Activated CD4-positive, CD25-positive, alpha-beta regulatory T cell (primary cell): ENCODE measurements at places on chromosomes 6 and 20.

DNA sequence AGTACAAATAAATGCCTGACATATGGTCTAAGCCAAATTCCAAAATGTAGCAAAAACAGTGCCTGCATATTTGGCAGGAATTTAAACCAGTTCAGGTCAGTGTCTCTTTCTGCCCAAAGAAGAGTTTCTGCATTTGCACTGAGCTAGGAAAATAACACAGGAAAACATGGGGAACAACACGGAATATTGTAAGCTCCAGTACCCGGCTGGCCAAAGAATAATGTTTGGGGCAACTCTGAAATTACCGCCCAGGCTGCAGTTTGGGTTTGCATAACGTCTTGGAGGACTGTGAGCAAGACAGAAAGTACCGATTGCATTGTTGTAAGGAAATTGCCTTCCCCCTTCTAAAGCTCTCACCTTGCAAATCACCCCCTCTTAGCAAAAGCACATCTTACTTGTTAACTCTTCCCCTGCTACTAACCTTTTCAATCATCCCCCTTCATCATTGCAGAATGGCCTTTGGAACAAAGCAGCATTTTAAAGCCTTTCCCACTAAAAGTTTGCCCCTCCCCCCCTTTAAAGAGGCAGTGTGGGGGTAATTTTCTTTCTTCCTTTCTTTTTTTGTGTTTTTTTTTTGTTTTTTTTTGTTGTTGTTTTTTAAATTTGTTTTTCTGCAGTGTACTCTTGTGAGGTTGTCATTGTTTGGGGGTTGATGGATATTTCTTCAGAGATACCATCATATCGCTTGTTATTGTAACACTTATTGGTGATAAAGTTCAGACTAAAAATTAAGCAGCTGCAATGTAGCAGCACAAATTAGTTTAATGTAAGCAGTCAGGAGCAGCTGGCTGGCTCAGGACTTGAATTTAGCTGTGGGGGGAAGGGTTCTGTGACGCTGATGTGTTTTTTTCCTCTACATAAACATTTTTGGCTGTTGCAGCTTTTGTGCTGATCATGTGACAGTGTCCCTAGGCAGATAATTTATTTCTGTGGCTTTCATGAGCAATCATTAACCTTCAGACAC is 100.0 kb upstream of the CITED2 start:
- no peak for DNase-seq

- no peak for DNase-seq
Observed at GRCh38 chr6:38508894-38509293, 130.8 kb downstream of the BTBD9 start.

GRCh38 chr20:53623134-53623453 is 29.5 kb upstream of the ZNF217 start:
- DNase-seq = no peak

DNA sequence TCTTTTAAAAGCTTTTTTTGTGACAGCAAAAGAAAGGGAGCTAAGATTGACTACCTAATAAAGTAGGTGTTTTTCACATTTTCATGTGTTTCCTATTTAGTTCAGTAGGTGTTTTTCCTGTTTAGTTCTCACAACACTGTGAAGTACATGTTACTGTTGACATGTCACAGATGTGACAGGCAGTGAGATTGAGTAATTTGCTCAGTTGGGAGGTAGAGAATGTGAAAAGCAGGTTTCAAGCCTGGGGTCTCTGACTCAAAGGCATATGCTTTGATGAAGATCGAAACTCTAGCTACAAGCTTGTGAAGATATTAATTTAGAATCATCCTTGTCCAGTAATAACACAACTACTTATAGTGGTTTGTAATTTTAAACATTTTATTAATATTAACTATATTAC is 43.1 kb downstream of the SLX4IP start:
- DNase-seq = no peak

- no peak for DNase-seq
Observed at GRCh38 chr20:59813948-59814839, 119.2 kb downstream of the SYCP2 start.

DNA sequence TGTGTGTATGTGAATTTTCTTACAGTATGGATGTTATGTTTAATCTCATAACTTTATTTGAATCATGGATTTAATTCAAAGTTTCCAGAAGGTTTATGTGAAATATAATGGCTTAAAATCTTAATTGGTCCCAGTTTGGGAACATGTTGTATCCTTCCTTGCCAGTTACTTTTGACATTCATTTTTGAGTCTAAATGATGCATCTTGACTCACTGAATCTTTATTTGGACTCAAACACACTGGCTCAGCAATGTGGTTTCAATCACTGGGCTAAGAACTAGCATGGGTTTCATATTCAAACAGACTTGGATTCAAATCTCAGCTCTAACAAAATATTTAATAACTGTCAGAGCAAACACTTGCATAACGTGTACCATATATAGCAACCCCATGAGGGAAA is 25.9 kb upstream of the TFAP2B start:
- DNase-seq = no peak

GRCh38 chr20:53850319-53850718 is 220.1 kb downstream of the BCAS1 start:
- no peak for DNase-seq

DNA sequence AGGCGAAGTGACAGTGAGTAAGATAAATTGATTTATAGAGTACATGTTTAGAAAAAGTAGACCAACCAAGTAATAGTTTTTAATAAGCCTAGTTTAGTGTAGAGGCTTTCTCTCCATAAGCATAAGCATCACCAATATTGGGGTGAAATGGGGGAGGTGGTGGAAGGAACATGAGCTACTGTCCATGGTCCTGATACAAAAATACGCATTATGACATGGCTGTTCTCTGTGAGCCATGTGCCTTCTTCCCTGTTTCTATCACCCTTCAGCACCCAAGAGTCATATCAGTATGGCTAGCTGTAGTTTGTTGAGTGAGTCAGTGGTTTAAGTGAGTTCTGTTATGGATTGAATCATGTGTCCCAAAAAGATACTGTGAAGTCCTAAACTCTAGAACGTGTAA is 150.8 kb downstream of the EDN1 start:
- DNase-seq = no peak

DNA sequence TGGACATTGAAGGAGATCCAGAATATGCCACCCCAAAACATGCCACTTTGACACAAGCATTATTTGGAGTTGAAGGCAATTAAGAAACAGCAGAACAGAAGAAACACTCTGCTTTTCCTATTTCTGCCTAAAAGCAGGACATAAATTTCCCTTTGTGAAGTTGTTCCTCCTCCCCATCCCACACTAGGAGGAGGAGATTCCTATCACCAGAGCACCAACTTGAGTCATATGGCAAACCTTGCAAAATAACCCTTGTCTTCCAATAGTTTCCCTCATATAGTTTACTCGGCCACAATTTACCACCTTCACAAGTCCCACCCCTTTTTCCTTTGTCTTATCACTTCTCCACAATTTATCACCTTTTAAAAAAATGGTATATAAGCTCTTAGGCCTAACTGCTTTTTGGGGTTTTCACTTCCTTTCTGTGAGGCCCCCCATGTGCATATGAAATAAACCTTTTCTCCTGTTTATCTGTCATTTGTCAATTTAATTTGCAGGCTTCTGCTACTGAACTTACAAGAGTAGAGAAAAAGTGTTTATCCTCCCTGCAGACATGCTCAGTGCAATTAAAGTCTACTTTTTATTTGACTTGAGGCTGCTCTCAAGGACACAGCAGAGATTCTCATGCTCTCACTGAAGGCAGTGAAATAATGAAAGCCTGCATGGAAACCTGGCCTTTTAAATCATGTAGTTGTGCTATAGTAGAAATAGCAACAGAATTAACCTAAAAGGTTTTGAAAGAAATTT is 2.8 kb upstream of the RAB23 start:
- no peak for DNase-seq

DNA sequence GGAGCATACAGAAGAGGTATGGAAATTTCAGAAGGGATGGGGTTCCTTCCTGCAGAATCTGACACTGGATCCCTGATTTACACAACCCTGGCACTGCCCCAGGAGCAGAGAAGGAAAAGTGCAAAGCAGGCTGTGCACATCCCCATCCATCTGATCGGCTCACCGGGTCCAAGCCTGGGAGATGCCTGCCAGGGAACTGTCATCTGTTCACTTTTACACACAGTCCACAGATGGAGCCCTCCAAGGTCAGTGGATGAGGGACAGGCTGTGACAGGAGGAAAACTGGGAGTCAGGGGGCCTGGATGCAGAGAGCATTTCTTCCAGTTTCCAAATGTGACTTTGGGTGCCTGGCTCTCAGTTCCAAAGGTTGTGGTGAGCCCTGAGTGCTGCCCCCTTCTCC is 11.0 kb upstream of the SYNDIG1 start:
- DNase-seq = no peak

DNA sequence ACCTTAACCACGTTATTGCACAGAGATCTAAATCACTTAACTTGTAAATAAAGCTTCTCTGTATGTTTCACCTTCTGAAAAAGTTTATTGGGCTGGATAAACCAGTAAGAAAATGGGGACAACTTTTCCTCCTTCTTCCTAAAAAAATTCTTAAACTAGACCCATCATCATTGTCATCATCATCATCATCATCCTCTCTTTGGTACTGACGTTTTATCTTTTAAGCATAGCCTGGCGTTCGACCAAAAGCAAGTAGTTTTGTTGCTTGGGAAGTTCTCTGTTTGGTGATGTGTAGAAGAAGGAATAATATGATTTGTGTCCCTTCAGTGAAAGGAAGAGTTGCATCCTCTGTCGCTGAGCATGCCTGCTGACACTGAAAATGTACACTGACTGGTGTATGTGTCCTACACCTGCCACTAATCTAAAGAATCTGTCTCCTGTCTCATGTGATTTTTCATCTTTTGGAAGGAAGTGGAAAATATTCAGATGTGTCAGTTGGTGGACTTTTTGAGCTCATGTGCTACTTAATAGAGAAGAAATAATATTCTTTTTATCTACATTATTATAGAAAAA is 2.5 kb downstream of the CLVS2 start:
- no peak for DNase-seq

GRCh38 chr6:158143700-158144099 is 24.4 kb downstream of the SERAC1 start:
- DNase-seq = no peak

- no peak for DNase-seq
Observed at GRCh38 chr20:47379433-47380150, 23.1 kb upstream of the ZMYND8 start.

DNA sequence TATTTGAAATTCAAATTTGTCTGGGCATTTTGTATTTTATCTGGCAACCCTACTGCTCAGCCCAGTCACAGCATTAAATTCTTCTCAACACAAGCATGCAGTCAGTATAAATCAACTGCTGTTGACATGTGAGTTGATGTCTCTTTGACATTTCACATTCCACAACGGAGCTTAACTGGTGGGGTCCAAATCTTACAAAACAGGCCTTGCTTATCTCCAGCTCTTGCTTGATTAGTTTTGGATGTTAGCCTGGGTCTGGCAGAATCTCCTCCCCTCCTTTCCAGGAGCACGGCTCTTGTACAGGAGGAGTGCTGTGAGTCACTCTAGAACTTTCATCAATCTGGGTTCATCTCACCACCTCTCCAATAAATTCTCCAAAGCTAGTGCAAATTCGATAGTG is 80.8 kb upstream of the PHACTR1 start:
- no peak for DNase-seq

DNA sequence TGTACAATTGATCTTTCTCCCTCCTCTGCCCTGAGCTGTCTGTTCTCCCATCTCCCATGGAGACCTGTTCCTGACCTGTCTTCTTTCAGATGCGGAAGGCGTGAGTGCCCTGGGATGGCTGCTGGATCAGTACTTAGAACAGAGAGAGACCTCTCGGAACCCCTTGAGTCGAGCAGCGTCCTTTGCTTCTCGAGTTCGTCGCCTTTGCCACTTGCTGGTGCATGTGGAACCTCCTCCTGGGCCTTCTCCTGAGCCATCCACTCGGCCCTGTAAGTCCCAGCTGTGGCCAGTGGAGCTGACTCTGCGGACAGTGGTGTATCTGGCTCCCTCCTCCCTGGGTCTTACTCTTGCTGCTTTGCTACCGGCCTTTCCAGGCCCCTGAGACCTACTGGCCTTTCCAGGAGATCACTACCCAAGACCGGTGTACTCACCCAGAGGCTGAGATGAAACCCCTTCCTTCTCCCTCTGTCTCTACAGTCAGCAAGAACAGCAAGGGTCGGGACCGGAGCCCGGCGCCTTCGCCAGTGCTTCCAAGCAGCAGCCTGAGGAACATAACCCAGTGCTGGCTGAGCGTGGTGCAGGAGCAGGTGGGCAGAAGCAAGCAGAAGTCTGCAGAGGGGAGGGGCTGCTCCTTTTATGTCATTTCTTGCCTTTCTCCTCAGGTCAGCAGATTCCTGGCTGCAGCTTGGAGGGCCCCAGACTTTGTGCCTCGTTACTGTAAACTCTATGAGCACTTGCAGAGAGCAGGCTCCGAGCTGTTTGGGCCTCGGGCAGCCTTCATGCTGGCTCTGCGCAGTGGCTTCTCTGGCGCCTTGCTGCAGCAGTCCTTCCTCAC is 22.5 kb downstream of the CUL9 start:
- no peak for DNase-seq

- DNase-seq = no peak
Observed at GRCh38 chr20:61581825-61582188, 329.7 kb downstream of the CDH4 start.

- no peak for DNase-seq
Observed at GRCh38 chr6:150713931-150714330, 114.2 kb downstream of the PLEKHG1 start.

DNA sequence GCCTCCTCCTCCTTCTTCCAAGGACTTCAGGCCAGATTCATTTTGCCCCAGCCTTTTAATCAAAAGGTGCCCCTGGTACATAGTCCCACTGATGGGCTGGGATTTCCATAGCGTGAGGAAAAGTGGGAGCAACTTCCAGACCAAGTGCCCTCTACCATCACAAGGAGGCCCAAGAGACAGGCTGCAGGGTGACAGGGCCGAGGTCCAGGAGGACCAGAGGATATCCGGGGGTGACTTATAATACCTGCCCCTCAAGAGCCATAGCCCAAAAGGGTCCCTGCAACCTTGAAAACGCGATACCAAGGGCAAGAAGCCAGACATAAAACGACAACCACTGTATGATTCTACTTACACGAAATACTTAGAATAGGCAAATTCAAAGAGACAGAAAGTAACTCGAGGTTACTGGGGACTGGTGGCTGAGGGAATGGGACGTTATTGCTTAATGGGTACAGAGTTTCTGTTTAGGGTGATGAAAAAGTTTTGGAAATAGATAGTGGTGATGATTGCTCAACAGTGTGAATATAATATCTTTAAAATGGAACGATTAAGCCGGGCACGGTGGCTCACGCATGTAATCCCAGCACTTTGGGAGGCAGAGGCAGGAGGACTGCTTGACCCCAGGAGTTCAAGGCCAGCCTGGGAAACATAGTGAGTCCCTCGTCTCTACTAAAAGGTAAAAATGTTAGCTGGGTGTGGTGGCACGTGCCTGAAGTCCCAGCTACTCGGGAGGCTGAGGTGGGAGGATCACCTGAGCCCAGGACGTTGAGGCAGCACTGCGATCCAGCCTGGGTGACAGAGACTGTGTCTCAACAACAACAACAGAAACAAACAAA is 71.9 kb downstream of the NOL4L start:
- DNase-seq = no peak

DNA sequence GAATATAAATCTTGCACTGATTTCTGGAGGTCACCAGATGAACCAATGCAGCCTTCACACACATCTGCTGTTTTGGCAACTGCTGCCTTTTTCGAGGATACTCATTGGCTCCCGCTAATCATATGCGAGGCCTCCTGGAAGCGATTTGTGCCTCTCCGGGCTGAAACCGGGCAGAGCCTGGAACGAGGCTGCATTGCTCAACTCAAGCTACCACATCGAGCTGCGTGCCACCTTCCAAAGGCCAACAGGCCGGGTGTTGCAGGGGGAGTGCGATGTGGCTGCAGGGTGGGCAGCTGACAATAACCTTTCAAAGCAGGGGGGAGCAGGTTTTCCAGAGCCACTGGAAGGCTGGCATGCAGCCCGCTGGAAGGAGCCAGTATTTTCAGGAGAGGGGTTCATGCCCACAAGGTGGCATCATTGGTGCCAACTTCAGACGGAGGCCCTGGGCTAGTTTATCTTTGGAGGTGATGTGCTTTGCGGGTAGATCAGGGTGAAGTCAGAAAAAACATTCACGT is 122.6 kb upstream of the IFNGR1 start:
- no peak for DNase-seq
